IMR-90 (cell line): ENCODE measurements at places on chromosomes 2 and 18.

GRCh38 chr2:154696810-154697417 lies 1.6 kb upstream of the KCNJ3 start:
- H3K36me3 ChIP-seq, result no peaks in the 10 kb centered on the region
- no peaks in the 10 kb centered on the region for H3K27me3 ChIP-seq
- H3K27ac ChIP-seq, result no peak overlapping the region
- no peak overlapping the region for H3K4me3 ChIP-seq

DNA sequence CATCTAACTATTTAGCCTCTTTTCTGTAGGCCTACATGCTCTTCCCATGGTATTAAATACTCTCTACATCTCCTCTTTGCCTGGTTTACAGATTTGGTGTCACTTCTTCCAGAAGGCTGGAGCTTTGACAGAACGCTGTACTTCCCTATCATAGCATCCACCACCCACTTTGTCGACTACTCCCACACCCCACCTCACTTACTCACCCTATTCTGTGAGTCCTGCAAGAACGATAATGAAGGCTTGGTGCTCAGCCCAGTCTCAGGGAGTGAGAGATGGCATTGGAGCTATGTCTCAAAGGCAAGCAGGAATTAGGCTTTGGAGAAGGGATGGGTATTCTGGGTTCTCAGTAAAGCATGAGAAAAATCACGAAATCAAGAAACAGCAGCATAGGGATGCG lies 20.3 kb upstream of the KDM3A start:
- H3K27me3 ChIP-seq, result peaks cover 7% of the 10 kb centered on the region
- H3K27ac ChIP-seq, result no peak overlapping the region
- H3K4me3 ChIP-seq, result no peak overlapping the region
- no peaks in the 10 kb centered on the region for H3K4me1 ChIP-seq
- DNase-seq, result no peak

- no peak overlapping the region for H3K4me3 ChIP-seq
- H3K27me3 ChIP-seq, result no peaks in the 10 kb centered on the region
- H3K36me3 ChIP-seq, result no peaks in the 10 kb centered on the region
- DNase-seq, result no peak
- no peak overlapping the region for H3K27ac ChIP-seq
Measured at GRCh38 chr2:82650038-82650437, 1809.0 kb downstream of the SUCLG1 start.

GRCh38 chr2:84306361-84306760 lies 152.7 kb downstream of the SUCLG1 start:
- H3K27ac ChIP-seq, result no peak overlapping the region
- H3K4me3 ChIP-seq, result no peak overlapping the region
- no peaks in the 10 kb centered on the region for H3K4me1 ChIP-seq
- DNase-seq, result no peak
- 0 out of 2 replicates have a peak, but pooled peaks cover 2% of the 10 kb centered on the region for H3K27me3 ChIP-seq

DNA sequence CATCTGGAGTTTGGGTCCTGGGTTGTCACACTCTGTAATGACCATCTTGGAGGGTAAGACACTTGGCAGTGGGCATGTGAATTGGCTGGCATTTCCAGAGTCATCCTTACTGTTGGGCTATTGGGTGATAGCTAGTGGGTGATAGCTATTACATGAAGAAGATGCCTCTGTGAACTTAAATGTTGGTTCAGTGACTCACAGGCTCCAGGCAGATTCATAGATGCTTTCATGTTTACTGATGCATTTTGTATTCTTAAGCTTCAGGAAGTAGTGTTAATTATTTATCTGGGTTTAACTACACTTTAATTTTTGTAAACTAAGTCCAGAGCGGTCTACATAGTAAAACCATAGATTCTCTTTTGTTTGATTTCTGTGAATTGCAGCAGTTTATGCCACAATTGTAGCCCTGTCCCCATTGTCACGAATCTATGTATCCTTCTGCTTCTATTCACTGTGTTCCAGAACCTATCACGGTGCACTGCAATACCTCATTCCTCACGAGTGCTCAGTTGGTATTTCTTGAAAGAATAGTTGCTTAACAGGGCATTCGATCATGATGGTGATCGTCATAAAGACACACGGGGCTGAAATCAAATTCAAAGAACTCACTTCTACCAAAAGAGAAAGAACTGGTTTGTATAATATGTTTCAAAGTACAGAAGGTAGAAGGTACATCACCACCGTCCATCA lies 79.7 kb downstream of the GBX2 start:
- no peaks in the 10 kb centered on the region for H3K36me3 ChIP-seq
- H3K4me3 ChIP-seq, result no peak overlapping the region
